Natural killer cell treated with Interleukin-12 subunit alpha and Interleukin-12 subunit beta and Interleukin-15 and Interleukin-18, amount 100 ng/mL, for 72 hours (primary cell): ENCODE measurements at places on chromosomes 7 and 10.

DNA sequence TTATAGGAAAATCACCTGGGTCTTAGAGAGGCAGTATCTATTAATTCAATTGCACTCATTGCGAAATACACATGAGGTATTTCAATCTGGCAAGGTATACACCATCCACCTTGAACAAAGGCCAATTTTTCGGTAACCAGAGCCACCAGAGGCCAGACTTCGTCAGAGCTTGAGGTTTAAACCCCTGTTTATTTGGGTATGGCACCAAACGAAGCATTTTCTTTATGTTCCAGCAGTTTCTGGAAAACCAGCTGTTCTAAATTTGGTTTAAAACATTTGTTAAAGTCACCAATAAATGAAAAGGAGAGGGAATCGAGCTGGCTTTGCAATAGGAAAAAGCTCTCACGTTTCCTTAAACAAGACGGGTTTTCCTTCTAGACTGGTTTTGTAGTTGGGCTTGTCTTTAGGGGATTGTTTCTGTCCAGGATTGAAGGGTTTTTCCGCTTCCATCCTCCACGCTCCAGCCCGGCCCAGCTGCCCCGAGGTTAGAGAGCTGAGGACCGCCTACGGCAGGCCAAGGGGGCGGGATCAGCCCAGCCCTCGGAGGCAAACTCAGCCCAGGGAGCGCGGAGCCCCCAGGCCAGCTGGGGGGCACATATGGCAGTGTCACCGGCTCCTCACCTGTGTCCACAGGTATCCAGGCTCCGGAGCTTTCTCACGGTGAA is 539.4 kb upstream of the MGMT start:
- no peak for DNase-seq

DNA sequence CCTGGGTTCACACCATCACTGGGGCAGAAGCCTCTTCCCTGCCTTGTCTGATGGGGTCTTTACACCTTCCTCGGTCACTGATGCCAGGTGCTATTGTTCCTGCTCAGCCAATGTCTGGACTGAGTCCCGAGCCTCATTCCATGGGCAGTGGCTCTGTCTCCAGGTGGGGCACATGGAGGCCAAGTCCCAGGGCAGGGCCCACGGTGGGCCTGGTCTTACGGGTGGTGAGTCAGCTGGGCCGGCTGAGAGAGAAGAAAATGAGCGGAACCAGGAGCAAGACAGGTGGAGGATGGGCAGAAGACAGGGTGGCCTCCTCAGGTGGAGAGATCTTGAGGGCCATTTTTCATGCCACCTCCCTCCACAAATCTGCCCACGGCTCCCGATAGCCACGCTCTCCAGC is 131.7 kb upstream of the FAM20C start:
- no peak for DNase-seq

GRCh38 chr10:32548208-32548607 is 102.3 kb downstream of the CCDC7 start:
- no peak for DNase-seq

DNA sequence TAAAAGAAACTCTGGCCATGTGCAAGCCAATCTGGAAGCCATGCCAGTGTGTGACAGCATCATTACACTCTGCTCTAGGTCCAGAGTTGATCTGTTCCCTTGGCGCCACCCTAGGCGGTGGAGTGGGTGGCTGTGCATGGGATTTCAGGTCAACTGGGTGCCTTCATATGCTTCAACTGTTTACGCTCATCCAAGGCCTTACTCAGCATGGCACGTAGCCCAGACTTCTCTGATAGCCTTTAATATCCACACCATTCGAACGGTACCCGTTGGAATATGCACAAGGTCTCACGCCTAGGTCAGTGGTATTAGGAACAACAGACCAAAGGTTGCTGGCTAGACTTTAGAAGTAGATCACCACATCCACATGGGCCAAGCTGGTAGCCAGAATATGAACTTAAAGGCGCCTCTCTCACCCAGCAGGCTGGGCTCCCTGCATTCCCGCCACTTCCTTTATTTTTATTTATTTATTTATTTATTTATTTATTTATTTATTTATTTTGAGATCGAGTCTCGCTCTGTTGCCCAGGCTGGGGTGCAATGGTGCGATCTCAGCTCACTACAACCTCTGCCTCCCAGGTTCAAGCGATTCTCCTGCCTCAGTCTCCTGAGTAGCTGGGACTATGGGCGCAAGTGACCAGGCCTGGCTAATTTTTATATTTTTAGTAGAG is 18.7 kb upstream of the ACHE start:
- no peak for DNase-seq

- no peak for DNase-seq
Observed at GRCh38 chr10:61751599-61751998, 88.9 kb downstream of the CABCOCO1 start.

GRCh38 chr10:27536437-27536836 is 32.3 kb downstream of the RAB18 start:
- DNase-seq: no peak

DNA sequence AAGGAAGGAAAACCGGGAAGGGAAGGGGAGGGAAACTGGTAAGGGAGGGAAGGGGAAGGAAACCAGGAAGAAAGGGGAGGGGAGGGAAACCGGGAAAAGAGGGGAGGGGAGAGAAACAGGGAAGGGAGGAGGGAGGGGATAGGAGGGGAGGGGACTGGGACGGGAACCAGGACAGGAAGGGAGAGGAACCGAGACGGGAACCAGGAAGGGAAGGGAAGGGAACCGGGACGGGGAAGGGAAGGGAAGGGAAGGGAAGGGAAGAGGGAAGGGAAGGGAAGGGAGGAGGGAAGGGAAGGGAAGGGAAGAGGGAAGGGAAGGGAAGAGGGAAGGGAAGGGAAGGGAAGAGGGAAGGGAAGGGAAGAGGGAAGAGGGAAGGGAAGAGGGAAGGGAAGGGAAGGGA is 13.6 kb downstream of the C10orf67 start:
- no peak for DNase-seq

GRCh38 chr10:79049931-79050895 is 18.6 kb upstream of the ZMIZ1 start:
- no peak for DNase-seq

- no peak for DNase-seq
Observed at GRCh38 chr7:26500749-26501352, 209.2 kb downstream of the SNX10 start.

GRCh38 chr10:3926675-3927525 is 141.9 kb upstream of the KLF6 start:
- no peak for DNase-seq

DNA sequence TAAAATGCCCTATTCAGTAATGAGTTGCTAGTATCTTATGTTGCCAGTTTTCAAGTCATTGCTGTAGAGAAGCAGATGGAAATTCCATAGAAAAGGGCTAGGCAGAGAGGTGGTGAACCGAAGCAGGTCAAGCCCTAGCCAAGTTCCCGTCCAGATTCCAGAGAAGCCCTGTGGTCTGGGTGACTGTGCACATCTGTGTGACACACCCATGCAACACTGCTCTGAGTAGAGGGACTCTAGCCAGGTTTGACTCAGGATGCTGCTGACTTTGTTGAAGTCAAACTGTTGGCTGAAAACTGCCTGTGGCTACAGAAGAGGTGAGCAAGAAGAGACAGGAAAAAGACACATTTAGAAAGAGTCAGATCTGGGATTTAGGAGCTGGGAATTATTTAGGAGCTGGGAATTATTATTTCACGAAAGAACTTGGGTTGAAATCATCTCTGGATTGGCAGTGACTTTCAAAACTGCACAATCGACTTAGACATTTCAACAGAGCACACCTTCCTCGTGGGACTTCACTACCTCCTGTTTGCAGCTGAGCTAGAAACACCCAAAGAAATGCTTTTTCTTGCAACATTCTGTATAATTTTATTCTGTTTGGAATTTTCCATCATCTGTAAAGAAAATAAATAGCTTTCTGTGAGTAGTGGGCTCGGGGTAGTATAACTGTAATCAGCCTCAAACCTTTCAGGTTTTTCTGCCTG is 149.1 kb upstream of the PRKCQ start:
- no peak for DNase-seq

DNA sequence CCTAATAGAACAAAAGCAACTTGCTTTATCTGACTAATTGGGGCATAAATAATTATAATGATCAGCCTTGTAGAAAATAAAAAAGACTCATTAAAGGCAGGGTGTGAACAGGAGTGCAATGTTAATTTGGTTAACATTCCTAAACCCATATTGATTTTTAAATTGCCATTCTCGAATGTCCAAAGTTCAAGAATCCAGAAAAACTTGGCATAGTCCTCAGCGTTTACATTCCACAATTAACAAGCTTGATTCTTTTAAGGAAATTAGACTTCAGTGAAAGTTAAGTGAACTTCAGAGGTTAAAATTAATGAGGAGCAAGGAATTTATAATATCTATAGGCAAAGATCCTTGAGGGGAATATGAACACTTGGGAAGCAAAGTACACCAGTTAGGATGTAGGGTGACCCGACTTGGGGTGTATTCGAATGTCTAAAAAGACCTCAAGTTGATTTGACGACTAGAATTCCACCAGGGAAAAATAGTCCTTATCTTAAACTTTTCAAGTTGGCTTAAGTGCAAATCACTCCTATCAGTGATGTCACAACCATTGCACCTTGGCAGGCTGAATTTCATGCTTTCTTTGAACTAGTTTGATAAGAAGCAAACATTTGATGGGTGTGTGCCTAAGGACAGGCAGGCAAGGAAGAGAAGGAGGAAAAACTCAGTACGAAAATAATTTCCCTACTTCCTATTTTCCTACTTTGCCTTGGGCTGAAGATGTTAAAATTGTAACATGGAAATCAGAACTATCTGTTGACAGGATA is 830.4 kb upstream of the COBL start:
- DNase-seq: no peak
